ENCODE measurements at places on chromosomes 7 and 10. TPM values are rescaled to one million over a fixed set of nuclear protein-coding genes. Genes with fewer than 3 reads are reported as not detected.

Gene CNPY1
- total RNA-seq: not detected

Gene ACBD7
- 1.2 TPM for total RNA-seq

Gene SRGN
- 77.1 TPM for total RNA-seq

Gene TSPAN12
- 0.59 TPM for total RNA-seq

Gene GPAM
- 6.5 TPM for total RNA-seq

Gene TMEM229A
- total RNA-seq: not detected
